ENCODE measurements at places on chromosomes 7 and 10.
A peak's percentile ranks its signal among the peaks of the same experiment; 100 is the strongest.

DNA sequence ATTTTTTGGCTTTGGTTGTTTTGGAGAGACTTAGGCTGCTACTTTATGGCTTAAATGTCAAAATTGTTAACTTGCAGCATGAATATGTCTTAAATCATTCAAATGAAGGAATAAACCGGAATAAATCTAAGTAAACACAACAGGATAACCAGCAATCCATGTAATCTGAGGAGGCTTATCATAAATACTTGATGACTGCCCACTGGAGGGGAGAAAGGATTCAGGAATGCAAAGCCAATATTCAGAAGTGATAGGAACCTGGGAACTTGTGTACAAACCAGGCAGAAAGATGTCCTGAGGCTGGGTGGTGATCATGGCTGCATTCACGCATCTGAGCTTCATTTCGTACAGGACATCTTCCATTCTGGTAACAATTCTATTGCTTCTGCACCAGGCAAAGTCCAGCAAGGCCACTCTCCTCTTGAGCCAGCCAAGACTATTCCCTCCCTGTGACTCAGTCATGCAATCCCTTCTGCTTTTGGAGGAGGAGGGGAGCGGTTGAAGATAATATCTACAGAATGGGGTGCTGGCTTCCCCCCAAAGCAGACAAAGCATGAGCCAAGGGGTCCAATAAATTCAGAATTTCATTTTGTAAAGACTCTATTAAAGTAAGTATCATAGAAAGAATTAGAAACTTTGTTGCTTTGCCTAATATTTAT, 374.5 kb downstream of the PHTF2 start:
- no peak for DNase-seq

- DNase-seq, result no peak
Measured at GRCh38 chr7:531777-532176, 12.1 kb upstream of the PDGFA start.

DNA sequence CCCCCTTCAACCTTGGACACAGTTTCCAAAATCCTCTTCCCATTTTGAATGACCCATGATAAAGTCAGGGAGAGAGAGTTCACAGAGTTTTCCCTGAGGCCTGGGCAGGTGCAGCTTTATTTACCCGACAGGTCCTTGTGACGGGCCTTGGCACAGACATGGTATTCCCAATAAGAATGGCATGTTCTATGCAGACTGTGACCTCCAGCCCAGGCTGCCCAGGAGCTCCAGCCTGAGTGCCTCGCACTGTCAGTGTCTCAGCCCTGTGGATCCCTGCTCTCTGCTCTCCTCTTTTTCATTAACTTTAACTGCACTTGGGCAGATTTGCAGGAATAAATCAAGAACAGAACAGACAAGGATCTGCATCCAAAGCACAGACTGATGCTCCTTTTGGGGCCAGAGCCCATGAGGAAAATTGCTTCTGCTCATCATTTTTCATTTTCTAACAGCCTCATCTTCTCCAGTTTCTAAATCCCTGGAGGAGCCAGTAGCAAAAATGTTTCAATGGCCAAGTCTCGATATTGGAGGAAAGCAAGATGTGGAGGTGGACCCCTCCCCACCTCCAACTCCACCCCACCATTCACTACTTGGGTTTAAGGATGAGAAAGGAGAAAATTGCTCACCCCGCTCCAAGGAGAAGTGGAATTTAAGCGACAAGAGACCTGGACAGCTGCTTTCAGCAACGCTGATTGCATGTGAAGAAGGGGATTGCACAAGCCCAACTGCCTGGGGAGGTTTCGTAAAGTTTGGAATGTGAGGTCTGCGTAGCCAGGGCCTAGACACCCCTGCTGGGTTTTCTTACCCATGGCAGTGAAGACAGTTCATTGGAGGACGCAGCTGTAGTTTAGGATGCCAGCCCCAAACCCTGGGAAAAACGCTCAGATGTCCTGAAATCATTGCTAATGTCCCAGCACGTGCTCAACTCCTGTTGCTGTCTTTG, 225.9 kb downstream of the WDR11 start:
- DNase-seq, result no peak

- DNase-seq, result no peak
Measured at GRCh38 chr7:142571581-142571980, 177.7 kb upstream of the PRSS1 start.

DNA sequence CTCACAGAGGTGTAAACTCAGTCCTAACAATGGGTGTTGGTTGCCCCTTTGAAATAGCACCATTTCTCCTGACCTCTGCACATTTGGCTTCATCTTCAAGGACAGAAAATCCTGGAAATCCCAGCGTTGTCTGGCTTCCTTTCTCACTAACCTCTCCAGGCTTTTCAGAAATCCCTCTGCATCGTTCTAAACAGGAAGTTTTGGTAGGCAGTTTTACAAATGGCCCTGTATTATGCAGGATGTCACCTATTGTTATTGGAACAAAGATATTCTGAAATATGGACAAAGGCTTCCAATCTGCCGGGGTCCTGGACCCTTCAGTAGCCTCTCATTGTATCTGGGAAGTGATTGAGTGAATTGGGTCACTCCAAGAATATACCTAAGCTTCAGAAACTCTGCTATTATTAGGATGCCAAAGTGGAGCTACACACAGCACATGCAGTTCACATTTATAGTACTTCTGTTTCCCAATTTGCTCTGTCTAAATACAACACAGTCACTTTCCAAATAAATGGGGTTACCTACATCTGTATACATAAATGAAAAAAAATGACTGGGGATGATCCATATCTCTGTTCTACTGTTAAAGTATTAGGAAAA, 134.8 kb upstream of the KLF6 start:
- DNase-seq, result no peak

DNA sequence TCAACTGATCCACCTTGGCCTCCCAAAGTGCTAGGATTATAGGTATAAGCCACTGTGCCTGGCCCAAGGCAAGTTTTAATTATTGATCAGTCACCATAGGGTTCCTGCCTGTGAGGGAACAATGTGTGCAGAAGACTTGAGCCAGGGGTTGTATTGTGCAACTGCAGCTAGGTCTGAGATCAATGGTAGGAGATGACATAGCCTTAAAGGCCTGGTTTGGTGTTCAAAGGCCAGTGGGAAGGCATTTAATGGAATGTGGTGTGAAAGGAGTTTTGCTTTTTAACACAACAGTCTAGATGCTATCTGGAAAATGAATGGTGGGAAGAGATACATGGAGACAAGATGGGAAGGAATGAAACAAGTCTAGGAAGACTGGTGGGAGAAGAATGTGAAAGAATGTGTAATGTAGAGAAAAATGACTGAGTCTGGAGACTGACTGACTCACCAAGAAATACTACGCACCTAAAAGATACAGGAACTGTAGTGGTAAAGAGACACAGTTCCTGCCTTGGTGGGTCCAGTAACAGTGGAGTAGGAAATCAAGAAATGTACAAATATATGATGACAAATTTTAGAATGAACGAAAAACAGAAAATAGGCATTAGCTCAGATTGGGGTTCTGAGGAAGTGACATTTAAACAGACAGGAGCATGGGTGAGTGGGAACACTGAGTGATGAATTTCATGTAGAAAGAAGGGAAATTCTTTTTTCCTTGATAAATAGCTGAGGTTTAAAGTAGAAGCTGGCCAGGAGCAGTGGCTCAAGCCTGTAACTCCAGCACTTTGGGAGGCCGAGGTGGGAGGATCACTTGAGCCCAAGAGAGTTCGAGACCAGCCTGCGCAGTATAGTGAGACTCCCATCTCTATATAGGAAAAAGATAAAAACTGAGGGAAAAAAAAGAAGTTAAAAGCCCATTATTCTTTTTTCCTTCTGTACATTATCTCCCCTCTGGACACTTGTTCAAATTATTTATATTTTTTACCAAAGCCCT, 9.4 kb downstream of the HNRNPF start:
- no peak for DNase-seq

DNA sequence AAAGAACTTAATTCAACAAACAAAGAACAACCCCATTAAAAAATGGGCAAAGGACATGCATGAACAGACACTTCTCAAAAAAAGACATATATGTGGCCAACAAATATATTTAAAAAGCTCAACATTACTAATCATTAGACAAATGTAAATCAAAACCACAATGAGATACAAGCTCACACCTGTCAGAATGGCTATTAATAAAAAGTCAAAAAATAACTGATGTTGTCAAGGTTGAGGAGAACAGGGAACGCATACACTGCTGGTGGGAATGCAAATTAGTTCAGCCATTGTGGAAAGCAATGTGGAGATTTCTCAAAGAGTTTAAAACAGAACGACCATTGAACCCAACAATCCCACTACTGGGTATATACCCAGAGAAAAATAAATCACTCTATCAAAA, 19.1 kb downstream of the ZFAND4 start:
- DNase-seq, result no peak

DNA sequence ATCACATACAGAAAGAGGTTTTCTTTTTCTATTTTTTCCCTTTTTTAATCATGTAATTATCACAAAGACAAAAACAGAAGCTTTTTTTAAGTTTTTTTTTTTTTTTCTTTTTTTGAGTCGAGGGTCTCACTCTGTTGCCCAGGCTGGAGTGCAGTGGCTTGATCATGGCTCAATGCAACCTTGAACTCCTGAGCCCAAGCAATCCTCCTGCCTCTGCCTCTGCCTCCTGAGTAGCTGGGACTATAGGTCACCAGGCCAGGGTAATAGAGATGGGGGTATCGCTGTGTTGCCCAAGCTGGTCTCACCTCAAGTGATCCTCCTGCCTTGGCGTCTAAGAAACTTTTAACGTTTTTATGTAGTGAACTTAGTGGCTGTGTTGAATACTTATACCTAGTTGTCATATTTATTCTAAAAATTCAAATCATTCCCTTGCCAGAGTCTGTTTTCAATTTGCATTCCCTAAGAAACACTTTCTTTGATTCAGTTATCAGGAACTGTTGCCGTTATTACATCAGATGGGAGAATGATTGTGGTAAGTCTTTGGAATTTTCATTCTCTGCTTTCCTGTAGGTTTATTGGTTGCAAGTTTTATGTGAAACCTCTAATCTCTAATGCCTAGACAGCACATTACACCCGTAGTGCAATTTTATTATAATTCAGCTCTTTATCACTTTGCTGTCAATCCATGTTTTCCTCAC, 1.3 kb downstream of the LSM8 start:
- no peak for DNase-seq

- peak; percentile 25 for DNase-seq
Measured at GRCh38 chr10:122159141-122159970, 111.7 kb upstream of the BTBD16 start.

DNA sequence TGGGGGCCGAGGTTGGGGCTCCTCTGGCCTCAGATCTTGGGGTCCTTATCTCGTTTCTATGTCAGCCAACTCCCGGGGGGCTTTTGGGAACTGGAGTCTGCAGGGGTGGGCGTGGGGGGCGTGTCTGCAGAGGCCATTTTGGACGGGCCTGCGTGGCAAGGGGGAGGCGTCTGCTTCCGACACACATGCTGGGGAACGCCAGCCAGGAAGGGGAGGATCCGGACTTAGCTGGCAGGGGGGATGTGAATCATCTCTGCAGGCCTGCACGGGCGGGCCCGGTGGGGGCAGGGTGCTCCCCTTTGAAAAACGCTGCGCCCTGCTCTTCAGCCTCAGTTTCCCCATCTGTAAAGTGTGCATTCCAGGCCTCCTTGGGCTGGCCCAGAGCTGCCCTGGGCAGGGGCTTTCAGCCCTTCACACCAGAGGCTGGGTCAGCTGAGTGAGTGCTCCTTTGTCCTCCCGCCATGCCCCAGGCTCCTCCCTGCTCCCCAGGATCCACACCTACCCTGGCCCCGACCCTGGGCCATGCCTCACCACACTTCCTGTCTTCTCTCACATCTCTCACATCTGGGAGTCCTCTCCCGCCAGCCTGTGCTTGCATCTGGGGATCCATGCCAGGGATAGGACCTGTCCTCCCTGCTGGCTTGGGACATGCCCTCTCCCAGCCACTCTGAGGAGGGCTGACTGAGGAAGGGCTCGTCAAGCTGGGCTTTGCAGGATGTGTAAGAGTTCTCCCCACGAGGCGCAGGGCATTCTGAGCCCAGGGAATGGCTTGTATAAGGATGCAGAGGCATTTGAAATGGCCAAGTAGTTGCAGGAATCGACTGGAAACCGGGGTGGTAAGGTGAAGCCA, 172.6 kb upstream of the TNRC18 start:
- DNase-seq, result no peak

DNA sequence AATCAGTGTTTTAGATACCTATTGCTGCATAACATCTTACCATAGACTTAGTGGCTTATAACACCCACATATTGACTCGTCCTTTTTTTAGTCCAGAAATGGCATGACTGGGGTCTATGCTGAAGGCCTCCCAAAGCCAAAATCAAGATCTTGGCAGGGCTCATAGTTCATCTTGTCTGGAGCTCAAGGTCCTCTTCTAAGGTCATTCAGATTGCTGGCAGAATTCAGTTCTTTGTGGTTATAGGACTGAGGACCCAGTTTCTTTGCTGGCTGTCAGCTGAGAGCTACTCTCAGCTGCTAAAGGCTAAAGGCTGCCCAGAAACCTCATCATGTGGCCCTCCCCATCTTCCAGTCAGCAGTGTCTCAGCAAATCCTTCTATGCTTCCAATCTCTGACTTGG, 165.5 kb downstream of the FAM107B start:
- no peak for DNase-seq

DNA sequence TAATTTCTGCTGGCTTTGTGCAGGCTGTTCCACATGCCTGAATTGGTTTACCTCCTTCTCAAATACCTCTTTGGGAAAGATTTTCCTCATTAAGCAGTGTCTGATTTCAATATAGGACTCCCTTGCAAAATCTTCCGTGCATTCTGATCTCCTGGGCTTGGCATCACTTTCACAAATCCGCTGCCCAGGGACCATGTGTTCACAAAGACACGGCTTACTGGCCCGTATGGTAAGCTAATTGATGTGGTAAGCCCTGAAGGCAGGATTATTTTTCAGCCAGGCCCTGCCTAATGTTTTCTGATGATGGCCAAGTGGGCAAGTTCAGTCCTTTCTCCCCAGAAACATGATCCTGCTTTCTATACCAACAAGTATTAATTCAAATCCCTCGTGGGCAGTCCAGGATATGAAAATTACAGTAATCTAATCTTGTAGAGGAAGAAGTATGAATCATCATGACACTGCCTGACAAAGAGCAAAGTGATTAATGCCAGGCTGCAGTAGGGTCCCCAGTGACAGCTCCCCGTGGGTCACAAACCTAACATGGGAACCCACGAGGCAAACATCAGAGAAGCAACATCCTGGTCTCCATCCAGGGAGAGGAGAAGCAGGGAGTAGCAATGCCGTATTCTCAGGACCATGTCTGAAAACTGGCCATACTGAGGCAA, 11.6 kb upstream of the SVIL start:
- peak; percentile 86 for DNase-seq
